Muscle of leg (tissue), 16 donors: ENCODE measurements at places on chromosomes 1 and 21. TPM values are rescaled to one million over a fixed set of nuclear protein-coding genes. Genes with fewer than 3 reads are reported as not detected.
A peak's percentile ranks its signal among the peaks of the same experiment; 100 is the strongest.

DNA sequence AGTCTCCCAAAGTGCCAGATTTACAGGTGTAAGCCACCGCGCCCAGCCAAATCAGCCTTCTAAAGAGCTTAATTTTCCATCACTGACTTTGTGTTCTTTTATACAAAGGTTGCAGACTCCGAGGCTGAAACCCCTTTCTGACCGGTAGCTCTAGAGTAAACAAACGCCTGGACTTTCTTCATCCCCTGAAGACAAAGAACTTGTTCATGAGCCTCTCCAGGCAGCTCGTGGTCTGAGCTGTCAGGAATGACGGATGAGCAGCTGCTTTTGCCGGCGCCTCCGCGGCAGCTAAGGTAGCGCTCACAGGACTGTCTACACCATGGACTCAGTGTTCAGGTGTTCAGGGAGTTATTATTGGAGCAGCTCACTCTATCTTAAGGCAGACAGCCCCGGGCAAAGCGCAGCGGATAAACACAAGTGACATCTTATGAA is 128.5 kb upstream of the ERRFI1 start:
- DNase-seq, result no peak

Gene HEYL
- 19.5 TPM for total RNA-seq

DNA sequence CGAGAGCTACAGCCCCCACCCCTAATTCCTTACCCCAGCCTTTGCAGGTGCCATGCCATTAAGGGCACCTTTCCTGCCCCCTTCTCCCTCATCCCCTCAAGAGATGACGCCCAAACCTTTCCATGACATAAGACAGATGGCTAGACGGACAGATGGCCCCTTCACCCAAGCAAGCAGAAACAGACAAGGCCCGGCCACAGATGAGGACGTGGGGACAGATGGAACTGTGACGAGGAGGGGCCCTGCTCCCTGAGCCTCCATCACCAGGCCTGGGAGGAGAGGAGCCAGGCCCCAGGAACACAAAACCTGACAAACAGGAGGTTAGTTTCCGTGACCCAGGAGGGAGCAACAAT is 24.7 kb upstream of the PEF1 start:
- DNase-seq, result peak; percentile 42

- no peak for DNase-seq
Observed at GRCh38 chr1:190373705-190374336, 103.8 kb downstream of the BRINP3 start.

DNA sequence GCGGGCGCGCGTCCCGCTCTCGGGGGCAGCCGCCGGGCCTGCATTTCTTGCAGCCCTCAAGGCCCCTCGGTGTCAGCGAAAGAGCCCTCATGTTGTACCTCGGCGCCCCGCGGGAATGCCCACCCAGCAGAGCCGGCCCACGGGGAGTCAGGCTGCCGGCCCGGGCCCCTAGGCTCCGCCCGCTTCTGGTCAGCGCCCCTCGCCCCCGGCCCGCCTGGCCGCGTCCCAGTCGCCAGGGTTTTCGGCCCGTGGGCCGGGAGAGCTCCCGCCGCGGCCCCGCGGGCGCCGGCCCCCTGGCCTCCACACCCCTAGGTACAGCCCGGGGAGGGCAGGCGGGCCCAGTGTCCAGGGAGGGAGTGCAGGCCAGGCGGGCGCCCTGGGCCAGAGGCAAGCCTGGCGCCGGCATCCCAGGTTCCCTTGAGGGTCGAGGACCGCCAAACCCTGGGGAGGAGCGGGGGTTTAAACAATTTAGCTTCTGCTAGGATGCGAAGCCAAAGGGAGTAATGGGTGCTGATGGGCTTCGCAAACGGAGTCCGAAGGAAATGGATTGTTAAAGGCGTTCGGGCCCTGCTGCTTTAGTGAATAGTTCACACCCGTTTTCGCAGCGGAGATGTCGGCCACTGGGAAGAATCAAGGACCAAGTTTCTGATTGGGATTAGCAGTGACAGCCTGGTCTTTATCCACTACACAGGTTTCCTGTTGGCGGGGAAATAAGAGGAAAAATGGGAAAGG is 486 bp upstream of the KCNA3 start:
- DNase-seq, result no peak

- DNase-seq, result no peak
Observed at GRCh38 chr21:46100020-46100419, 2.1 kb downstream of the COL6A2 start.

DNA sequence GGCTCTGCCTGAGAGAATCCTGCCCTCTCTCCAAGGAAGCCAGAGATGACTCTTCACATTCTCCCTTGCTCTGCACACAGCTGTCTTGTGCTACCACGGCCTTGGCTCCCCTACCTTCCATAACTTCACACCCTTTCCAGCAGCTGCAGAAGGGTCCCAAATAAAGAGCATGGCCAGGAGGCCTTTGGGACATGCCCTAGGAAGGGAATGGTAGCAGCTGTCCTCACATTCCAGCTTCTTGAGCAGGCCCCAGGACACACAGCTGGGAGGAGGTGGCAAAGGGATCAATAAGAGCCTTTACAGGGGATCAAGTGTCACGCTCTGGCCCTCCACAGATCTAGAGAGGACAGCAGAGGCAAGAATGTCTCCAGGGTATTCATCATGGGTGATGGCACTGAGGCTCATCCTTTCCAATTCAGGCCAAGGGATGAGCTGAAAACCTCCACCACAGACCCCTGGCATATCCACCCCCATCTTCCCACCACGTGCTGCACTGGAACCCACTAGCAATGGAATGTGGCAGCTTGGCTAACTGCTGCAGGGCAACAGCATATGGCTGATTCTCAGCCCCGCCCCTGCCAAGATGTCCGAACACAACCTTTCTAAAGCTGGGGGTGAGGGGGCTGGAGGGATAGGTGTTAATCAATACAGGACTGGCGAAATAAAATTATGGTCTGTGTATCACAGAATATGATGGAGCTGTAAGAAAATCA is 17.8 kb upstream of the RAB29 start:
- DNase-seq, result peak; percentile 61

Gene MX2
- total RNA-seq, result 0.93 TPM

Gene RAB3B
- total RNA-seq, result 0.18 TPM
